ENCODE measurements at places on chromosomes 3 and 15.

DNA sequence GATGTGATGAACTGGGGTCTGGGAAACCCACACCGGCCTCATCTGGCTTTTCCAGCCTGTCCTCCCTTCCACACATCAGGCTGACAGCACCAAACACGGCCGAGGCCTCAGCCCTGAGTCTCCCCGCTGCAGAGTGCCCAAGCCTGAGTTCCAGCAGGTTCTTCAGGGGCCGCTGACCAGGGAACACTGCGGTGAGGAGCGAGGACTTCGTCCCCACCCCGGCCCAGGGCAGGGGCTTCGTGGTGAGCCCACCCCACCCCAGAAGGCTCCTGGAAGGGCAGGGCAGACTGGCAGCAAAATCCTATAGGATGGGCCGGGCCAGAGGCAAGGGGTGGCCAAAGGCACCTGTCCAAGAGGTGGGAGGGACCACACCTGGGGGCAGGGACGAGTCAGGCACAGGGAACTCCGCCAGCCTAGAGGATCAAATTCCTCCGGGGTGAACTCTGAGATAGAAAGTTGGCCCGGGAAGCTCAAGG is at the start of gene SLC51A:
SLC51A (plus strand) TSS at position 446 of the 476 bp plus-strand sequence. CDS start 179 bp downstream, outside the sequence.
- no peak for DNase-seq

DNA sequence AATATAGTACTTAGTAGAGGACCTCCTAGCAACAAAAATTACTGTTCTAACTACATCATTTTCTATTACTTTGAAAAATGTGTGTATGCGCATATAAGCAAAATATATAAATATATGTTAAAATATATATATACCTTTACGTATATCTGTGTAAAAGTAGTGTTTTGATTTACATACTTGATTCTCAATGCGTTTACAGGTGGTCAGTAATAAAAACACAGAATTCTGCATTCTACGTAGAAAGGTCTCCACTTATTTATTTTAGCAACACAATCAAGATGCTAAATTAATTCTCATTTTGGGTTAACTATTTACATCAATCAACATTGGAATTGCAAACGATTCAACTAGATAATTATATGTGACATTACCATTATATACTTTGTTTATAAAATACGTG is 158.0 kb downstream of the ATG7 start:
- DNase-seq = no peak

DNA sequence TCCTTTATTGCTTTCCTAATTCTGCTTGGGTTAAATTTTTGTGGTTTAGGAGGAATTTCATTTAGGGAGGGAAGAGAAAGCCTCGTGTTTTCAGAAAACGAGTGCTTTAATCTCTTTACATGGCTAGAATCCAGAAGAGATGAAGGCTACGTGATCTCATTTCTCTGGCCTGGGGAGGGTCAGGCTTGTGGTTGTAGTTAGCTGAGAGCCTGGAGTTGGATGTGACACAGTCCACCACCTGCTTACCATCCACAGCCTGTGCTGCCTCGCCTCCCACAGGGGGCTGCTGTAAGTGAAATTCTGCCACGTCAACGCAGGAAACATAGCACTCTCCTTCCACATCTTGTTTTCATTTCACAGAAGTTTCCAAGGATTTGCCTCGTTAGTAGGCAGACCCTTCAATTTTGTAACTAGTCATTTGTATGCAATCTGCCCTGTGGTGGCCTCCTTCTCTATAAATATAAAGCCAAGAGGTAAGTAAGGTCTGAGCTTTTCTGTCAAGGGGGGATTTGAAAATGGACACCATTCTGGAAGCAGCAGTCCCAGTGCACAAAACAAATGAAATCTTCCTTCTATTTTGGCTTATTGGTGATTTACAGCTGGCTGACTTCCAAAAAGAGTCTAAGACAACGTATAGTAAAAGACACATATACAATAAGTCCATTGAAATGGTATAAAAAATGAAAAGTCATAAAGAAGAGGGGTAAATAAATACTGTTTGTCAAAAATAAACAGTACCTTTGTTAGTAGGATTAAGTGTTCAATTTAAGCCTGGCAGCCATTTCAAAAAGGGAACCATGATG is 3.4 kb downstream of the GXYLT2 start:
- DNase-seq = no peak

DNA sequence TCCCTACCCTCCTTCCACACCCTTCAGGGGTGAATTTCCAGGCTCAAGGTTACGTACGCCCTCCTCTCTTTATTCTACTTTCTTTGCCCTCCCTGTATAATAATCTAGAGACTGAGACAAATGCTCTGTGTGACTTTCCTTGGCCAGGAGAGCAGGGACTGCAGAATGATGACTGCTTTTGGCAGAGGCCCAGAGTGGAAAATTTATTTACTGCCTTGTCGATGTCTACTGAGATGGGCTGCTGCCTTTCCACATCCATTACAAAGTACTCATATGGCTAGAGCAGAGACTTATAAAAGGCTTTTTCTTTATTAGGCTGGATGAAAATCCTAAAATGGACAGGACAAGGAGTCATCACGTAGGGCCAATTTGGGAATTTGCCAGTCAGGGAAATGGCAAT is 576.2 kb downstream of the TUSC7 start:
- no peak for DNase-seq

DNA sequence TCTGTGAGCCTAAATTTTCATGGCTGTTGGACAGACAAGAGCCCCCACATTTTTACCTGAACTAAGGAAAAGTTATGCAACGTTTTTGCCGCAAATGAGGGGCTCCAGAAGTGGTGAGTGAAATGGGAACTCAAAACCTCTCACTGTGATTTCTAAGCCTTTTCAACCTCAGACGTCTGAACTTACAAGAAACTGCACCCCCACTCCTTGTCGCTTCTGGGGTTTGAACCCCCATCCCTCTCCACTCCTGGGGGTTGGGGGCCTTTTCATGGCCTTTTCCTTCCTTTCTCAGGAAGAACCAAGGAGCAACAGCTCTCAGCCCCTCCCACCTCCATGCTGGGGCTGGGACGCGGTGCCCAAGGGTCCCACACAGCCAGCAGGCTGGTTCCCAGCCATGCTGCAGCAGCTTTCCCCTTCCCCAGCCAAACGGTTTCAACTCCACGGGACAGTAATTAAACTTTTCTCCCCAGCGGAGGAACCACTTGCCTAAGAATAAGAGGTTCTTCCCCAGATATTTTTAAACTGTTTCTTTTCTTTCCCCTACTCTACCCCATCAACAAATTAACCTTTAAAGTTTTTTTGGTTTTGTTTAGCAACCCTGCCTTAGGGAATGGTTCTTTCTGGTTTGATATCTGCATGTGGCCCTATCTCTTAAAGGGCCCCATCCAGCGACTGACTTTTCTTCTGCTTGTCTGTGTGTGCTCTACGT is 387.6 kb upstream of the CBLB start:
- no peak for DNase-seq

GRCh38 chr3:130341388-130341787 is 4.1 kb upstream of the COL6A5 start:
- no peak for DNase-seq

DNA sequence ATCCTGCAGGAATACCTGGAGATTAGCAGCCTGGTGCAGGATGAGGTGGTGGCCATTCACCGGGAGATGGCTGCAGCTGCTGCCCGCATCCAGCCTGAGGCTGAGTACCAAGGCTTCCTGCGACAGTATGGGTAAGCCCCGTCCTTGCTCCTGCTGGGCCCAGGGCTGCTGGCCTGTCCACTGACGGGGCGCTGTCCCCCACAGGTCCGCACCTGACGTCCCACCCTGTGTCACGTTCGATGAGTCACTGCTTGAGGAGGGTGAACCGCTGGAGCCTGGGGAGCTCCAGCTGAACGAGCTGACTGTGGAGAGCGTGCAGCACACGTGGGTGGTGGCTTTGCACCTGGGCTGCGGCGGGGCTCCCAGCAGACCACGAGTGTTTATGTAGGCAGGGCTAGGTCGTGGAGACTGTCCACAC is 5.0 kb downstream of the FES start:
- no peak for DNase-seq

GRCh38 chr3:115860766-115861165 is 237.5 kb downstream of the GAP43 start:
- no peak for DNase-seq

DNA sequence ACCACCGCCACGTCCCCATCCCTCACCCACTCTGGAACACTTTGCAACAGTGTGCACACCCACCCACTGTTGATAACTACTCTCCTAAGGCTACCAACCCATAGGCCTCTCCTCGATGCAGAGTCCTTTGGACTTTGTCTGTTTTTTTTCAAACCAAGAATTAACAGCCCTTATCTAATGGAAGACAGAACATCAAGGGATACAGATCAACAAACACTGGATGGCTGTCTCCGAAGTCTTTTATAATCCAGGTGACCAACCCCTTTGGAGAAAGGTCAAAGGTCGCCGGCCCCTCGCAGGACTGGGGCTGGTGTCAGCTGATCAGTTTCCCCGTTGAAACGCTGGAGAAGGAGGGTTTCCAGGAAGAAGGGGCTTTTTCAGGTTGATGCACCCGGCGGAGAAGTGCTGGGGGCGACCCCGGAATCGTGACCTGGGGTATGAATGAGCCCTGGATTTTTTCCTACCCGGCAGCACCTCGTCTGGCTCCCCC is 532 bp downstream of the B4GALT4 start:
- peak; percentile 31 for DNase-seq

DNA sequence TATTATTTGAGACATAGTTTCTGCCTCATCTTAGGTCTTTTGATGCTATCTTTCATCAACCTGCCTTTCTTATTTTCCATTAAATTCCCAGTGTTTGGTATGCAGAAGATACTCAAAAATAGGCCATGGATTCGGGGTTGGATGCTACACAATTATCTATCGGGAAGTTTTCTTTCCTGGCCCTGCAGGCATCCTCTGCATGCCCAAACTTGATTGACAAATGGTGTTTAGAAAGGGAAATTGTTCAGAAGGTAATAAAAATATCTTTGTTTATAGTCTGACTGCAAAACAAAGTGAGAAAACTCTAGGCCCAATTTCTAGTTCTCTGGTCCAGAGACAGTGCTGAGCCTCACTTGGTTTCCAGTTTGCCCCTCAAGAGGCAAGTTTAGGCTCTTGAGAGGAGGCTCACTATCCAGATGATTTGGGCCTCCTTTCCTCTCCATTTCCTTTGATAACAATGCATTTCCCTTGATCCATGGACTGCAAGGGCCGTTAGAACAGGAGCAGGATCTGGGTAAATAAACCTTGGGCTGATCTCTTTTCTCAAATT is 157.1 kb upstream of the DPH6 start:
- no peak for DNase-seq

- DNase-seq = no peak
These were observed 27.6 kb upstream of the MTHFS start for GRCh38 chr15:79924379-79924778.

DNA sequence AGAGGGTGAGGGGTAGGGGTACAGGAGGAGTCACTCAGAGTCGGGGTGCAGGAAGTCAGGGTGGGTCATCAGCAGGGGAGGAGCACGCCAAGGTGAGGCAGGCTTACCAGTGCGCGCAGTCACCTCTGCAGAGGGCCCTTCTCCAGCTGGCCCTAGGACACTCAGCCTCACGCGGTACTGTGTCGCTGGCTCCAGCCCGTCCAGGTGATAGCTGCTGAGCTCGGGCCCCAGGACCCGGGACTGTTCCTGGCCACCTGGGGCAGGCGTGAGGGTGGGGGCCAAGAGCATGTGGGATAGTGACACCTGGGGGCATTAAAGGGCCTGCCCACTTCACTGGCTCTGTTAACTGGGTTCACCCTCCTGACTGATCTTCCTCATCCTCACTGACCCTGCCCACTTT is 7.4 kb downstream of the COL7A1 start:
- DNase-seq = no peak

DNA sequence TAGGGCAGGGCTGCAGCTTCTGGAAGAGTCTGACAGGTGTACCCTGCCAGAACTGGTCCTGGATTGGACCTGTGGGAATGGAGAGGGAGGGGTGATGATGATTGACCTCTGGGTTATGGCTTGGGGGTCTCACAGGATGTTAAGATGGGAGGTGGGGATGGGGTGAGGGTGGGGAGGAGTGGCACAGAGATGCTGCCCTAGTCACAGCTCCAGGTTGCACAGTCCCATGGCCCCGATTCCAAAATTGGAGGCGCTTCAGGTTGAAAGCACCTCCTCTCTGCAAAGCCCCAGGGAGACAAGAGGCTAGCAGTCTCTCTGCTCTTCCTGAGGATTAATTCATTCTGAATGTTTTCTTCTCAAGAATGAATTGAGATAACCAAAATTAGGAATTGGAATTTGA is 101.4 kb downstream of the FAM43A start:
- no peak for DNase-seq

- peak; percentile 20 for DNase-seq
These were observed 365.6 kb downstream of the MAGI1 start for GRCh38 chr3:65672871-65673815.

- no peak for DNase-seq
These were observed 65.5 kb downstream of the SMAD3 start for GRCh38 chr15:67130673-67131601.

DNA sequence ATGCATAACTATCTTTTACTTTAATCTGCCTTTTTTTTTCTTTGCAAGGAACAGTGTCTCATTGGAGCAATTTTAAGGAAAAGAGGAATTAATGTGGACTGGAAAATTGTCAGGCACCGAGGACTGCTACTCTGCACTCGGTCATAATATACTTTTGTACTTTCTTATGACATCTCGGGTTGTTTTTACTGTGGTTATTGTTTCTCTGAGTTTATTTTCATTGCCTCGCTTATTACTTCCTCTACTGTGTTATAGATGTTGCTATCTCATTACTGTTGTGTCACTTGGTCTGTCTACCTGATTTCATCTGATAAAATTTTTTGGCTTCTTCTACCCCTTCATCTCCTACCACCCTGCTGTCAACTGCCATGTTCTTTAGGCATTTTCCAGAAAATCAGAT is 213.5 kb upstream of the POU1F1 start:
- no peak for DNase-seq

DNA sequence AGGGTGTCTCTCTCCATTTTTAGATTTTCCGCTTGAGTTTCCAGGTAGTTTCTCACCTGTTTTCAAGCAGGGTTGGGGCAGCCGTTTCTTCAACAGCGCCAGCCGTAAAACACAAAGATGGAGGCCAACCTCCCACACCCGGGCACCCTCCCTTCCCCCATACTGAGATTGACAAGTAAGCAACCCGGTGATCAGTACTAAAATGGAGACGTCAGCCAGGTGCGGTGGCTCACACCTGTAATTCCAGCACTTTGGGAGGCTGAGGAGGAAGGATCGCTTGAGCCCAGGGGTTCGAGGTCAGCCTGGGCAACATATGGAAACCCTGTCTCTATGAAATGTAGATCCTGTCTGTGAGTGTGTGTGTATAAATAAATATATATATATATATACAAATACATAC is 903 bp upstream of the ZSCAN2 start:
- no peak for DNase-seq

- DNase-seq = no peak
These were observed 26.3 kb upstream of the GMPPB start for GRCh38 chr3:49750056-49750455.

DNA sequence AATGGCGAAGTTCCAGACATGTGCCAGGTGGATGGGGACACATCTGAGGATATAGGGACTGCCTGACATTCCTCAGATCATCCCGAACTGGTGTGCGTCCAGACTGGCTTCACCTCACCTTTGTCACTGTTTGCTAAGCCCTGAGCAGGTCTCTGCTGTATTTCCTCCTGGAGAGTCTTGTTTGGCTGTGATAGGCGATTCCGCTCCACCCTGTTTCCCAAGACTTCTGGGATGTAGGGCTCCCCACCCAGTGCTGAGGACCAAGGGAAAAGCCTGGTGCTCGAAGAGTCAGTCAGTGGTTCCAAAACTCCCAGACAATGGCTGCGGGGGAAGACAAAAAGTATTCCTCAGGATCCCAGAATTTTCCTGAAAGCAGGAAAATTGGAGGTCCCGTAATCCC is 11.1 kb upstream of the FURIN start:
- no peak for DNase-seq
